ENCODE measurements at places on chromosomes 2 and 18.

- DNase-seq, result no peak
These were observed 30.2 kb downstream of the DIS3L2 start for GRCh38 chr2:231991664-231992063.

- DNase-seq, result no peak
These were observed 53.3 kb downstream of the NEDD4L start for GRCh38 chr18:58097121-58097906.

DNA sequence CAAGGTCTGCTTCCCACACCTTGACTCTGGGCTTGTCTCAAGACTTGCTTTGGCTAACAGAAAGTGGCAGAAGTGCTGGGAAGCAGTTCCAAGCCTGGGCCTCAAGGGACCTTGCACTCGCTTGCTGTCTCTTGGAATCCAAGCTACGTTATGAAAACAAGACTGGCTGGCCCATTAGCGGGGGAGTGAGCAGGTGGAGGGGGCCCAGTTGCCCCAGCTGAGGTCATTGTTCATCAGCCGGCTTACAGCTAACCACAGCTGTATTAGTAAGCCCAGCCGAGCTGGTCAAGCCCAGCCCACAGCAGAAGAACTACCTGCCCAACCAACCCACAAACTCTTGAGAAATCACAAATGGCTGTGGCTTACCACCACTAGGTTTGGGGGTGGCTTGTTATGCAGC is 63.1 kb downstream of the MARCO start:
- no peak for DNase-seq

DNA sequence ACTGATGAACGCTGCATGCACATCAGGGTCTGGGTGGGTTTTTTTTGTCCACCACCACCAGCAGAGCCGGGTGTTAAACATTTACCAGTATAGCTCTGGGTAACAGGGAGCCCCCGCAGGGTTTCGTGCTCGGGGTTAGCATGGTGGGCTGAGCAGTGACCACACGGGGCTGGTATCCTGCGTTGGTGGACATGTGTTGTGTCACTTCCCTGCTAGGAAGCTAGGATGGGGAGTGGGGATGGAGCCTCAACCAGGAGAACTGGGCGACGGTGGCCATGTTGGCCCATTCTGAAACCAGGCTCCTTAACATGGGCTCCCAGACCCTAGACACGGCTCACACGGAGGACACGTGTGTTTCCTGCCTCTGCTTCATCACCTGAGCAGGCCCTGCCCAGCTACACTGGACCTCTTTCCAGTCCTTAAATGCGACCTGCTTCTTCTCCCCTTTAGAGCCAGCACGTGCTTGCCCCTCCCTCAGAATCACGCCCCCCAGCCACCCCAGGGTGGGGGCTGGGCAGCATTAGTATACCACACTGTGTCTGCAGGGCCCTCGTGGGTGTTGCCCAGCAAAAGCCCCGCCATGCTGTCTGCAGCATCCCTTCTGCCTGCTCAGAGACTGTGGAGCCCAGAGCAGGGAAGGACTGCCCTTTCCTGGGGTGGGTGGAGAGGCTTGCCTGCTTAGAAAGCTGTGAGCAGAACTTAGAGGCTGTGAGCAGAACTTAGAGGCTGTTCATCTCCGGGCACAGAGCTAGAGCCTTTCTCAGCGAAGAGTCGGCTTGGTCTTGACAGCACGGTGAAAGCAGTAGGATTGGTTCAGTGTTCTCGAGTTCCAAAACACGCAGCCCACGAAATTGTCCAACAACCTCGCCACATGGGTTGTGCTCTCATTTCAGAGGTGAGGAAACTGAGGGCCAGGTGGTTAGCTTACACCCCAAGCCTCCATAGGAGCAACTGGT is 142.1 kb downstream of the KLHL29 start:
- no peak for DNase-seq

DNA sequence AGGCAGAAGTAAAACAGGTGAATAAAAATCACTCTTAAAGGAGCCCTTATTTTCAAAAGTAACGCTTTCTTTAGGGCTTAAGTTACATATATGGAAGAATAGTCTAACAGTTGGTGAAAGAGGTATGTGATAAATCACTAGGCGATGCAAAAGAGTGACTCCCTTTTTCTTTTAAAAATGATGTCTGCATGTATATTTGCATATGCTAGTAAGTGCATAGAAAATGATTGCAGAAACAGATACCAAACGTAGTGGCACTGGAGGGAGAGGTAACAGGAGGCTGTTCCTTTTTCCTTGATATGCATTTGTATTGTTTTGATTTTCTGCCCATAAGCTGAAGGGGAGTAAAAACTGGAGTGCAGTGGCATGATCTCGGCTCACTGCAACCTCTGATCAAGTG is 158.3 kb downstream of the PRPF40A start:
- no peak for DNase-seq

All from stimulated activated CD8-positive, alpha-beta memory T cell treated with anti-CD3 and anti-CD28 coated beads, Interleukin-4, amount 100 ng/mL, for 48 hours (primary cell).